ENCODE measurements at places on chromosomes 6 and 20.

DNA sequence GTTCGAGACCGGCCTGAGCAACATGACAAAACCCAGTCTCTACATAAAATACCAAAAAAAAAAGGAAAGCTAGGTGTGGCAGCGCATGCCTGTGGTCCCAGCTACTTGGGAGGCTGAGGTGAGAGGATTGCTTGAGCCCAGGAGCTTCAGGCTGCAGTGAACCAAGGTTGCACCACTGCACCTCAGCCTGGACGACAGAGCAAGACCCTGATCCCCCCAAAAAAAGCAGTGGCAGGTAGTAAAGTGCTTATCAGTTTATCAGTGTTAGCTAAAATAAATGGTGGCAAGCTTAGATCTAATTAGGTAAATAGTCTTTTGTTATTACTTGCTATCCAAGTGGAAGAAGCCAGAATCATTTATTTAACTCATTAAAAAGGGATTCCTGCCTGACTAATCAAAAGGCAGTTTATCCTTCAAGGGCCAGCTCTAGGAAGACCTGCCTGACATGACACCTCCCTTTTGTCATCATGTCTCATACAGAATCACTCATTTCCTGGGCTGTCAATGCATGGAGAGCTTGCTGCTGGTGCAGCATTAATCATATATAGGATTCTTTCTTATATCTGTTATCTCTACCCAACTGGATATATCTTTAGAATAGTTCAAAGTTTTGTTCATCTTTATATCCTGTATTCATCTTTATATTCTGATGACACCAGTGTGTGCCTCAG is 9.6 kb downstream of the DSTN start:
- no peak for DNase-seq

DNA sequence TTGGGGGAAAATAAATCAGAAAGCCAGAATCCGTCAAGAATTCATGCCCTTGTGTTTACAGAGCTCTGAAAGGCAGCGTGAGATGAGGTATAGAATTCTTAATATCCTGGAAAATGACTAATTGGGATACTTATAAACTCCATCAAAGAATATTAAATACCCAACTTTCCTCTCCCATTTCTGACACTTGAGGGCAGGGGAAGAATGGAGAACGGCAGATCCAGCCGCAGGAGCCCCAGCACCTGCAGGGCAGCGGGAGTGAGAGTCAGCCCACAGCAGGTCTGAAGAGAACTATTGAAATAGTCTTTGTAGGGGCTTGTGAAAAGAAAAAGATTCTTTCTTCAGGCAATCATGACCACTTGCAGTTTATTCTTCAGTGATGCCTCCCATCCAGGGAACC is 107.2 kb downstream of the AGPAT4 start:
- DNase-seq: no peak

- DNase-seq: no peak
These were observed 71.2 kb downstream of the SESN1 start for GRCh38 chr6:109023356-109023925.

DNA sequence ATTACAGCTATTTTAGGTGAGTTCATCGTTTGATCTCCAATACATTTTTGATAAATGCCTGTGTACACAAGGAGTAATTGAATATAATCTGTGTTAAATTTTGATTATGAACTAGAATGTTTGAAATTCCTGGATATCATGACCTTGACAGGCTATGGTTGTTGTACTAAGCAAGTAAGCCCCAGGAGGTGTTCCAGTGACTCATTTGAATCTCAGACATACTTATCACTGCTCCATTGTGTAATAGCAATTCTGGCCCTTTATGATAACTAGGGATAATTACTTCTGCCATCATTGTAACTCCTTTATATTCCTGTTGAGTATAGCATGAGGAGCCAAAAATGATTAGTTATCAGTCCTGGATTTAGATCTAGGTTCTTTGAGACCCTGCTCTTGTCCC is 1424.6 kb upstream of the ADGRB3 start:
- DNase-seq: no peak

DNA sequence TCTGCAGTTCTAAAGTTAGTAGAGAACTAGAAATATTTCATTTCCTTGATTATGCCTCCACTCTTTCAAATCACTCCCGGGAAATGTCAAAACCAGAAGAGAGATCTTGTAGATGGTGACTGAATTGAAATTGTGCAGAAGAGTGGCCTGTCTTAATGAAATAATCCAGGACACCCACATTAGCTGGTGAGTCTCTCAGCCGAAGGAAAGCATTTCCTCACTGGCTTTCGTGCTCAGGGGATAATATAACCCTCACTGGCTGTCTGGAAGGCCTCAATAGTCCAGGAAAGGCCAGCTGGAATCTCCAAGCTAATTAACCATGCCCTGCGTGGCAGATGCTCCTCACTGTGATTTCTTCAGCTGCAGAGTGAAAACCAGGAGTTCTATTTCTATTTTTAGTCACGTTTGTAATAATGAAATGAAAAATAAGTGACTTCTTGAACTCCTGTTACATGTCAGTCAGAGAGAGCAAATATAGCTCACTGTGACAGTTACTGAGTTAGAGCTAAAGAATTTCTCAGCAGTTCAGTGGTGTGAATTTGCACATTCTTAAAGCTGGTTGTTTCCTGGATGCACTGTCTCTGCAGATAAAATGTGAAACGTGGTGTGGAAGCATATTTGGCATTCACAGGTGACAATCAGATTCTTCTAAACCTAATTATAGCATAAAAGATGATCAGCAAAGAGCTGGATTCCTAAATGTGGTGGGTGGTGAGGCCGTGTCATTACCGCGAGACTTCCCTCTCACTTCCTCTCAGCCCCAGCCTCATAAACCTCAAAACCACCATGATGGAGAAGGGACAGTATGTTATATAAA is 211.7 kb downstream of the LMBRD1 start:
- no peak for DNase-seq

- DNase-seq: no peak
These were observed 5.5 kb downstream of the HLA-DQA1 start for GRCh38 chr6:32642720-32643106.

DNA sequence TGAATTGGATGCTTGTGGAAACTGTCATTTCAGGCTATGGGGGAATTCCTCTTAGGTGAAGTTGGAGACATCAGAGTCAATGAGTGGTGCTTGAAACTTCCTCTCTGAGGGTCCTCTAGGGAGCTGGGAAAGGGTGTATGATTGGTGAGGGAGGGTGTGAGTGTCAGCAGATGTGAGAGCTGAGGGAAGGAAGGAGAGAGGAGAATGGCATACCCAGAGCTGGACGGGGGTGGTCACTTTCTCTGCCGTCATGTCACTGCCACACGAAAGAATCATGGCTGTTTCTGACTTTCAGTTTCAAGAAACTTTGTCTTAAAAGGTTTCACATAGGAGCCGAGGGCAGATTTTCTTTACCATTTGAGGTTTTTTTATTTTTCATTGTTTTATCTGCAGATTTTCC is 50.3 kb downstream of the DEK start:
- no peak for DNase-seq

GRCh38 chr6:142929751-142930358 is 15.1 kb downstream of the HIVEP2 start:
- DNase-seq: no peak

GRCh38 chr6:22029171-22029570 is 267.7 kb downstream of the PRL start:
- no peak for DNase-seq

- no peak for DNase-seq
These were observed 262.6 kb downstream of the NKAIN2 start for GRCh38 chr6:124066269-124066668.

GRCh38 chr6:80457439-80457933 is 351.0 kb downstream of the BCKDHB start:
- no peak for DNase-seq

DNA sequence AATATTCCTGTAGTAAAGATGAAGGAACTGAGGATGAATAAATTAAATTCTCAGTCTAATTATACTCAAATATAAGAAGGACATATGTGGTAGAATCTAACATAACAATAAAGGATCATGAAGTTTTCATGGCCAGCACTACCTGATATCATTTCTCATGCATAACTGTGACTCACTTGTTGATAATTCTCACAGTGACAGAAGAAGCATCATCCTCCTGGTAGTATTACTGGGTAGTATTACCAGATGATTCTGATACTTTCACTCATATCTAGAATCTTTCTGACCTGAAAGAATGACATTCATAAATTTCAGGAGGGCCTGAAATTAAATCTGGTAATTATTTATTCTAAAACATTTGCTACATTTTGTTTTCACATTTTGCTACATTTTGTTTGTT is 1375.0 kb downstream of the EPHA7 start:
- no peak for DNase-seq

- no peak for DNase-seq
These were observed 24.6 kb upstream of the ZBTB24 start for GRCh38 chr6:109507490-109508072.

DNA sequence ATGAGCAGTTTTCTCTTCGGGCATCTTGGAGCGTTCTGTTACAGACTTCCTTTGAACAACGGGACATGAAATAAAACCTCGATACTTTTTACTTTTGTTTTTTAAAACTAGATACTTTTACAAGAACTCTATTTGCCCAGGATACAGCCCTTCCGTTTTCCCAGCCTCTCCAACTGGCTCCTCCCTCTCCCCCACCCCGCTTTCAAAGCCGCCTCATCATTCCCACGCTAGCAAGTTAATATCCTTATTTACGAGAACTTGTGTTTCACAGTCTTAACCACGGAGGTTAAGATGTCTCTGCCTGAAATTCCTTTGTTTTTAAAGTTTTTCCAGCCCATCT is 241 bp upstream of the CFAP206 start:
- DNase-seq: no peak

- DNase-seq: no peak
These were observed 56.4 kb upstream of the MTRF1L start for GRCh38 chr6:153058909-153059308.

- DNase-seq: no peak
These were observed 15.0 kb downstream of the ESR1 start for GRCh38 chr6:151822252-151823111.

DNA sequence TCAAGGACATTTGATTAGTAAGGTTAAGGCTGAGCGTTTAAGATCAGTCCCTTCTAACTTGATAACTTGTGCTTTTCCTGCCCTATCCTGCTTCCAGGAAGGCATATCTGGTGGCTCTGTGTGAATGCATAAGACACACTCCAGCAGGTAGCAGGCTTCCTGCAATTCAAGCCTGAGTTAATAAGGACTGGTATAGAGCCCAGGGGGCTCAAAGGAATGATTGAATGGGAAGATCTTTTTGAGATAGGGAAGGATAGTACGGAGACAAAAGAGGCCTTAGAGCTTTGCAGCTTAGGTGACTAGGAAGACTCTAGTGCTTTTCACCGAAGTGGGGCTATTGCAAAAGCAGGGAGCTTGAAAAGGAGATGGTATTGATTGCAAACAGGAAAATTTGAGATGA is 307.1 kb downstream of the GRIK2 start:
- DNase-seq: no peak

DNA sequence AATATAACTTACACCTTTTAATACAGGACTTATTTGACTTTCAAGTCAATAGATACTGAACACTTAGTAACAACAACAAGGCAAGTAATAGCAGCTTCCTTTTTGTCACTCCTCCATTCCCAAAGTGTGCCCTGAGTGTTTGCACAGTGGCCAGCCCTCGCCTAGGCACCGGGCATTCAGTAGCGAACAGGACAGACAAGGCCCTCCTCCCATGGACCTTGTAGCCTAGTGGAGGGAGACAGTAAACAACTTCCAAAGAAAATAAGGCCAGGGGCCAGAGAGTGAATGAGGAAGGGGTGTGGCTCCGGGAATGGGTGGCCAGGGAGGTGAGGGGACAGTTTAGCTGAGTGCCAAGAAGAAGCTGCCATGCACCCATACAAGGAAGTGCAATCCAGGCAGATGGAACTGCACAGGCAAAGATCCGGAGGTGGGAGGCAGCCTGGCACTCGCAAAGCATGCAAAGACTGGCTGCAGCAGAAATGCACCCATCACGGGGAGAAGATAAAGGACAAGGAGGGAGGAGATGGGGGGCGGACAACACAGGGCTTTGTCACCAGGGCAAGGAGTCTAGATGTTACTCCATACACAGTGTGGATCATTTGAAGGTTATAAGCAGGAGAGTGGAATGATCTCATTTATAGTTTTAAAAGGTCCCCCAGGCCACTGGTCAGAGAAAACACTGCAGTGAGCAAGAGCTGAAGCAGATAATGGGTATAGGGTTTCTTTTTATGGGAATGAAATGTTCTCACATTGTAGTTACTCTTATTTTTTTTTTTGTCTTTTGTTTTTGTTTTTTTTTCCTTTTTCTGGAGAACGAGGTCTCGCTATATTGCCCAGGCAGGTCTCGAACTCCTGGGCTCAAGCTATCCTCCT is 32.2 kb downstream of the ATP9A start:
- no peak for DNase-seq

- DNase-seq: no peak
These were observed 72.3 kb downstream of the FARS2 start for GRCh38 chr6:5333658-5334057.

GRCh38 chr6:34025112-34025807 is 120.6 kb downstream of the GRM4 start:
- no peak for DNase-seq

- no peak for DNase-seq
These were observed 82.1 kb downstream of the ADAT2 start for GRCh38 chr6:143368426-143368825.

GRCh38 chr6:135503703-135504475 is 6.3 kb upstream of the AHI1 start:
- DNase-seq: no peak

- DNase-seq: no peak
These were observed 239.3 kb downstream of the OGFRL1 start for GRCh38 chr6:71527886-71528285.

DNA sequence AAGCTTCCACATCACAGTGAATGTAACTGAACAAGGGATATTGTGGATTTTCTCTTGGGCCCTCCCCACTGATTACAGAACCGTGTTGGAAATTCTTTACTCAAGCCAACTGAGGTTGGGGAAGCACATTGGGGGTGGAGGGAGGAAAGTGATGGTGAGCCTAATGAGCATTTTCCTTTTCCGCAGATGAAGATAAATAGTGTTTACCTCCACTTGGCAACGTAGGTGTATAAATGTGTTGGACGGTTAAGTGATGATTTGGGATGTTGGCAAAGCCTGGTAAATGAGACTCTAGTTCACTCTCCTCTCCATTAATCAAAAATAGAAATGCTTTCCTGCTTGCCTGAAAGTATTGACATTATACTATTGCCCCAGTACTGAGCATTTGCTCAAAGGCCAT is 27.1 kb upstream of the NRN1 start:
- no peak for DNase-seq

DNA sequence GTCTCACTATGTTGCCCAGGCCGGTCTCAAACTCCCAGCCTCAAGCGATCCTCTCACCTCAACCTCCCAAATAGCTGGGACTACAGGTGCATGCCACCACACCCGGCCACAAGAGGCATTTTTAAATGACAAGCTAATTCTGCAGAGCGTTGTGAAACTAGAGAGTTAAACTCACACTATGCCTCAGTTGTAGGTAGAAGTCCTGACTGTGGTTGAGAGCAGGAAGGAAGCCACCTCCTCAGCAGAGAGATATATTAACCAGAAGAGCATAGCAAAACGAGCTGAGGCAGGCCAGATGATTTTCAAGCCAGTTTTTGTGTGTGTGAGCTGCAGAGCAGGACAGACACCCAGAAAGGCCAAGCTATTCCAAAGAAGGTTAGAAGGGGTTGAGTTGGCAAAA is 150.3 kb downstream of the MBOAT1 start:
- no peak for DNase-seq

GRCh38 chr6:90460051-90460450 is 126.8 kb downstream of the MAP3K7 start:
- no peak for DNase-seq

GRCh38 chr20:58550275-58551059 is 35.3 kb upstream of the APCDD1L start:
- no peak for DNase-seq

Measured in endothelial cell (in vitro differentiated cells).